Epithelial cell of esophagus (primary cell): ENCODE measurements at places on chromosomes 11 and 22.

GRCh38 chr11:59833602-59834001, 11.7 kb downstream of the CBLIF start:
- no peak for DNase-seq

DNA sequence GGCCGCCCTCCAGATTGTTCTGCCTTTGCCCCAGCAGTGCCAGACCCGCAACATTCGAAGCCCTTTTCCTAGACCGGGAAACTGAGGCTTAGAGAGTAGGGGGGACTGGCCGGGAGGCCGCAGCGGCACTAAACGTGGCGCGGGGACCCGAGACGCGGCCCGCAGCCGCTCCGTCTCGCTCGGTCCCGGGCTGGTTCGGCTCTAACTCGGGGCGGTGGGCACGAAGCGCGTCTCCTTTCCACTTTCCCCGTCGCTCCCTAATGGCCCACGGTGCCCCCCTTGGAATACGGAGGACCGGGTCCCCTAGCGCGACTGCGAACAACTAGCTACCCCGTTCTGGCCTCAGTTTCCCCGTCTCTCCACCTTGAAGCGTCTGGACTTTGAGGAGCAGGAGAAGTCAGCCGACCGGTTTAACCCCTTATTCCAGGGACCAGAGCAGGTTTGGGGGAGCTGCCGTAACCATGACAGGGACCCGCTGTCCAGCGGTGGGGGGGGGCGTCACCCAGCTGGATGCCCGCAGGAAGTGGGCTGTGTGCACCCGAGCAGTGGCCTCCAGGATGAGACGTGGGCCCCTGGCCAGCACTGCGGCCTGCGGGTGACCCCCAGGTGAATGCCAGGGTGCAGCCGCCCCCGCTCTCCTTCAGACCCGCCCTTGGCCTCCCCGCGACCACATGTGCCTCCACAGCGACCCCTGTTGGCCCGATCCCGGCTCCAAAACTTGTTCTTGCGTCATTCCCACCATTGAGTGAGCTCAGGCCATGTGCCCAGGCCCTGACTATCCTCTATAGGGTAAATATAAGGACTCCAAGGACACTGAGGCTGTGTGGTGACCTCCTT, 1.1 kb downstream of the CDC42EP1 start:
- peak; percentile 90 for DNase-seq

GRCh38 chr11:10858439-10859325, 829 bp upstream of the ZBED5 start:
- DNase-seq = peak; percentile 57

GRCh38 chr22:50010676-50011446, 1.7 kb downstream of the IL17REL start:
- no peak for DNase-seq

GRCh38 chr11:73415854-73416615, 39.8 kb downstream of the RELT start:
- DNase-seq = peak; percentile 34

DNA sequence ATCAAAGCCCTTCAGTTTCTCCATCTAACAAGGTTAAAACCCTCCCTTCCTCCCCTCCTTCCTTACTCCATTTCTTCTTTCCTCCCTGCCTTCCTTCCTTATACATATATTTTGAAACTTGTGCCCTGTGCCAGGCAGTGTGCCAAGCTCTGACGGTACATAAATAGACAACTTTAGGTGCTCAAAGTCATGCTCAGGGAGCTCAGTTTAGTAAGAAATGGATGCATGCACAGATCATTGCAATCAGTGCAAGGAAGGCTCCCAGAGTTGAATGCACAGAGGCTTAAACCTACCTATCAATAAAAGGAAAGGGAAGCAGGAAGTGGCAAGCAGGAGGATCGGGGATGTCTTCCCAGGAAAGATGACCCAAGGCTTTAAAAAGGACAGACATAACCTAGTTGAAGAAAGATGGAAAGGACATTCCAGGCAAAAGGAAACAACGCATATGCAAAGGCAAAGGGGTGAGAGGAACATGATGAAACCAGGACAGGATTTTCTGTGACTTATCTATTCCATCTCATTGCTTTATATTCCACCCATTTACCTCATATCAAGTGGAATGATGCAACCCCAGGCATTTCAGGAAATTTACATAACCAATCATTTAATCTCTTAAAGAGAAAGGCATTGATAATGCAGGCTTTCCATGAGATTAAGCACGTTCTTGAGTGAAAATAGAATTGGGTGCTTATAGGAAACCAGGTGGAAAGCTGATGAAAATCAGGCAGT, 13.2 kb downstream of the FZD4 start:
- no peak for DNase-seq
